ENCODE measurements at places on chromosomes 5 and 9.

DNA sequence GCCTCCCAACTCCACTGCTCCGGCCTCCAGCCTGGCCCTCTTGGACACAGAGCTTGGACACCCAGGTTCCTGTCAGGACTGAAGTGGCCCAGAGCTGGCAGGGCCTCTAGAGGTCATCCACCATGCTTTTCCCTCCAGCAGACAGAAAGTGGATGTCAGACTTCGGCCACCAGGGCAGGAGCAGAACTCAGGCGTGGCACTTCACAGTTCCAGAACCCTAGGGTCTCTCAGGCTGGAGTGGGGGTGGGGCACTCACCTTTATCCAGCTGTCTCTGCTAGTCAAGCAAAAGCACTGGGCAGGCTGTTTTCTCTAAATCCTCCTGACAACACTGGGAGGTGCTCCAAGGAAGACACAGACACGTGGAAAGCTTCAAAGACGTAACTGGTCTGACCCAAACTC lies 35.6 kb upstream of the N4BP3 start:
- no peak for DNase-seq

- DNase-seq: no peak
Observed at GRCh38 chr5:158877124-158877581, 222.6 kb downstream of the EBF1 start.

DNA sequence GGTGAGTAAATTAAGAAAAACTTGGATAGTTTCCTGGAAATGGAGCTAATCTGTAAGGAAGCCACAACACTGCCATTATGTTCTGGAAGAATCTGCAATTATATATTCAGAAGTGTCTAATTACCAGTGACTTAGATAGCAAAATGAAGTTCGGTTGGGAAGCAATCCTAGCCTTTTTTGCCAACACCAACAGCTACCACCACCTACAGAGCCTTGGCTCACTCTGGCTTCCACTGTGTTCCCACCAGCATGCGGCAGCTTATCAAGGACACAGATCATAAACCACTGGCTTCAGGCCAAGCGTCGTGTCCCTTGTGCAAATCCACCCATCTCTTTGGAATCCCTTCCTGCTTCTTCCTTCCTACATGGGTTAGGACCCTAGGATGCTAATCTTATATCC lies 118.0 kb upstream of the PCA3 start:
- no peak for DNase-seq

- DNase-seq: no peak
Observed at GRCh38 chr5:83394190-83394589, 77.4 kb upstream of the VCAN start.

GRCh38 chr5:28766565-28767158 lies 1728.3 kb upstream of the CDH9 start:
- no peak for DNase-seq

DNA sequence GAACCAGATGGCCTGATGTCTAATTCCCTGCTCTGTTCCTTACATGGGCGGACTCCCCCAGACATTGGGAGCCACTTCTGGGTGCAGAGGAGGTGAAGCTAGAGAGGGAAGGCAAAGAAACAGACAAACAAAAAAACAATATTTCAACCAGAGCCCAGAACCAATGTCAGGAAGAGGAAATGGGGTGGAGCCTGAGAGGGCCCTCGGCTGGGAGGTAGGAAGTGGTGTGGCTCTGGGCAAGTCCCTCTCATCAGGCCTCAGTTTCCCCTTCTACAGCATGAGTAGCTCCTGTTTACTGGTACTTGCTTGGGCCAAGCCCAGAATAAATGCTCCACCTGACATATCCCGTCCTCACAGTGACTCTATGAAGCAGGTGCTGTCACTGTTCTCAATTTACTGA lies 11.1 kb downstream of the SH2D3C start:
- DNase-seq: no peak

DNA sequence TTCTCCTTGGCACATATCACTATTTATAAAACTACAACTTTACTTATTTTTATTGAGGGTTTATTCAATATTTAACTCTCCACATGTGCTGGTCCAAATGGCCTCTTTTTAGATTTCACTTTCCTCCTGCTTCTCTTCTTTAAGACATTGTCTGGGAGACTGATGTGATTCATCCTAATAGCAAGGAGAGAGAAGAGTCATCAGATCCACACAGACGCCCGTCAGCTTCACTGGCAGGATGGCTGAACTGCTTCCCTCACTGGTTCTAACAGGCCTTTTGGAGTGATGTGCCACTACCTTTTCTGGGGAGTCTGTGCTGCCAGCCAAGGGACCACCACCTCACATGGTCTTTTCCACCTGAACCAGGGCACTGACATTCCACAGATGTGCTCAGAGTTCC lies 16.5 kb upstream of the ROR2 start:
- no peak for DNase-seq

GRCh38 chr9:14183001-14183400 lies 130.9 kb downstream of the NFIB start:
- no peak for DNase-seq

DNA sequence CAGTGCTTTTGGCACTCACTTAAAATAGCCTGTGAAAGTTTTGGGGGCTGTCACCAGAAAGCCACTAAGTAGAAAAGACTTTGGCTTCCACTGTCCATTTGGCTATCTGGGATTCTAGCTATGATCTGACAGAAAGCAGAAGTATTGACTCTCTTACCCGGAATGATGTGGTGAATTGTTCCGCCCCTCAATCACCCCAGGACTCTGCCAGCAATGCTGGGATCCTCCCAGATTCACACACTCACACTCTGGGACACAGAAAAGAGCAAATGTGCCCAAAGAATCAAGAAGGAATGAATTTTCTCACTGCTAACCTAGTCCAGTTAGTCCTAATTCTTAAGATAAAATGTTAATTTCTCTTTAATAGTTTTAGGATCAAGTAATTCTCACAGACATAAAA lies 576.9 kb downstream of the BNC2 start:
- no peak for DNase-seq

GRCh38 chr5:56088967-56089829 lies 94.4 kb upstream of the IL6ST start:
- no peak for DNase-seq

GRCh38 chr5:126656401-126657007 lies 55.8 kb downstream of the PHAX start:
- DNase-seq: no peak

DNA sequence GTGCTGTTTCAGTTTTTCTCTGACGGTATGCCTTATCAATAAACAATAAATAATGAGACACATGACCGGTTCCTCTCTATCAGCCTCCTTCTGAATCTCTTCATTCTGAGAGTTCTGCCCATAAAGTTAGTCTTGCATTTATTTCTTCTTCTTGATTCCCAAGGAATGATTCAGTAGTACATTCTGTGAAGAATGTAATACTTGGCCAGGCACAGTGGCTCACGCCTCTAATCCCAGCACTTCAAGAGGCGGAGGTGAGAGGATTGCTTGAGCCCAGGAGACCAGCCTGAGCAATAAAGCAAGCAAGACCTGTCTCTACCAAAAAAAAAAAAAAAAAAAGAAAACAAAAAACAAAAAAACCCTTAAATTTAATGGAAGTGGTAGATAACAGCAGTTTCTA lies 53.9 kb downstream of the PAM start:
- no peak for DNase-seq

DNA sequence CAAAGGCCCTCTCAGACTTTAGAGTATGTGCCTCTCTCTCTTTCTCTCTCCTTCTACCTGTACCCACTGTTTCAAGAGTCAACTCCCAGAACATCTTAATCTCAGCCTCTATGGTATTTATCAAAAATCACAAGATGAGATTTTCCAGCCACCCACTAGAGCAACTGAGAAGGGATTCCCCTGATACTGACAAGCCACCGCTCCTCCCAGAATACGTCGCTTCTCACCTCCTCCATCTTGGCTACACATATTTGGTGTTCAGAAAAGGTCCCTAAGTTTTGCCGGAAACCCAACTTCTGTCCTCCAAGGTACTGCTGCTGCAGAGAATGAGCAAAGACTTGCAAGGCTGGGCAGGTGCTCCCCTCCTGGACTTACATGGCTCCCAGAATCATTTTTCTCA lies 6.1 kb downstream of the GARIN3 start:
- no peak for DNase-seq

DNA sequence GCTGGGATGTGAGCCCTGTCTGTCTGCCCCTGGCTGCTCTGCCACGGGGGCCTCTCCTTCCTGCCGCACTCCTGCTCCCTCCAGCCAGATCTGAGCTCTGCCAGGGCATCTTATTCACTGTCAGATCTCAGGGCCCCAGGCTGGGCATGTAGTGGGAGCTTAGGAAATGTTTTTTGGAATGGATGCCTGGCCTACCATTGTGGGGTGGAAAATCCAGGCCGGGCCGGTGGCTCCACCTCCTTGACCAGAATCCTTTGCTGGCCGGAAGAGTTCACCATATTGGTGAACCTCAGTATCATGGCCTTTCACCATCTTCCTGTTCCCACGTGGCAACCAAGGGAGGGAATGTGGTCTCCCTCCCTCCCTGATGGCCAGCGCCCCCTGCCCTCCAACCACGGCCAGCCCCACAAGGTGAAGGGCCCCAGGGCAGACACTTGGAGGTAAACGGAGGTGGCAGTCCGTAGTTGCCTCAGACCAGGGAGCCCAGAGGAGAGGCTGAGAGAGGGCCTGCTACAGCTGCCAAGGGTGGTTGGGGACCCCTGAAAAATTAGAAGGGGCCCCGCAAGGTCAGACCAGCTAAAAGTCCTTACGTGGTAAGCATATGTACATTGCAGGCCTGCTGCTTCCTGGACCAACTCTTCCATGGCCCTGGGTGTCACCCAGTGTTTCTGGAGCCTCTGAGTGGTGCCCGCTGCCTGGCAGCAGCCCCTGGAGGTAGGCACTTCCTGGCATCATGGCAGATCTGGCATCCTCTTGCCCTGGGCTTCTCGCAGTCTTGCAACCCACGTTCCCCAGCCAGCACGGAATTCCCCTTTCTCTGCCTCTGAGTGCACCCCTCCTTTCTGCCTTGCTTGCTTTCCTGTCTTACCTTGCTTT lies 153.3 kb downstream of the RGS3 start:
- no peak for DNase-seq

DNA sequence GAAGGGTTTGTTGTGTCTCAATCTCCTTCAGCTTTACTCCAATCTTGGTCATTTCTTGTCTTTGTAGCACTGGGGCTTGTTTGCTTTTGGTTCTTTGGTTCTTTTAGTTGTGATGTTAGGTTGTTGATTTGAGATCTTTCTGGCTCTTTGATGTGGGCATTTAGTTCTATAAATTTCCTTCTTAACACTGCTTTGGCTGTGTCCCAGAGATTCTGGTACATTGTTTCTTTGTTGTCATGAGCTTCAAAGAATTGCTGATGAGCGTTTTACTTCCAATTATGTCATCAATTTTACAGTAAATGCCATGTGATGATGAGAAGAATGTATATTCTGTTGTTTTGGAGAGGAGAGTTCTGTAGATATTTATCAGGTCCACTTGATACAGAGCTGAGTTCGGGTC lies 353.3 kb downstream of the MAN2A1 start:
- no peak for DNase-seq

GRCh38 chr5:153490118-153491037 lies at the start of gene GRIA1:
TSS of gene GRIA1 (plus strand) at chr5:153490670.
- DNase-seq: no peak

GRCh38 chr9:78021697-78022096 lies 9.9 kb downstream of the GNAQ start:
- DNase-seq: no peak

DNA sequence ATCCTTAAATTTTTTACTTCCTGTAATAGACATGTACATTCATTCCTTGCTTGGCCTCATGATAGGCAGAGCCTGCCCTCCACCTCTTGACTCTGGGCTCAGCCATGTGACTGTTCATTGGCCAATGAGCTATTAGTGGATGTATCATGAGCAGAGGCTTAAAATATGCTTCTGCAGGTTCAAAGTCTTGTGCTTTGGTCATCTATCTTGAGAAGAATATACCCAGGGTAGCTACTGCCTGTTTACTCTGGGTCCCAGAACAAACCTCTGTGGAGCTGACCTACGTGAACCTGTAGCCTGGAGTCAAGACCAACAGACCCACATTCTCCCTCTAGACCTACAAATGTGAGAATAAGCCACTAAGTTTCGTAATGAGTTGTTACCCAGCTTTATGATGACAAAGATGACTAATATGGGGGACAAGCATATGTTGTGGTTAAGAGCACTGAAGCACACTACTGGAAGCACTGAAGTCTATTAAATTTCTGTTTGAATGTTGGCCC lies 244.4 kb downstream of the MAST4 start:
- DNase-seq: no peak

GRCh38 chr9:87749335-87750035 lies 23.6 kb downstream of the CTSL start:
- DNase-seq: no peak

- no peak for DNase-seq
Observed at GRCh38 chr5:178111925-178112324, 1.4 kb upstream of the N4BP3 start.

DNA sequence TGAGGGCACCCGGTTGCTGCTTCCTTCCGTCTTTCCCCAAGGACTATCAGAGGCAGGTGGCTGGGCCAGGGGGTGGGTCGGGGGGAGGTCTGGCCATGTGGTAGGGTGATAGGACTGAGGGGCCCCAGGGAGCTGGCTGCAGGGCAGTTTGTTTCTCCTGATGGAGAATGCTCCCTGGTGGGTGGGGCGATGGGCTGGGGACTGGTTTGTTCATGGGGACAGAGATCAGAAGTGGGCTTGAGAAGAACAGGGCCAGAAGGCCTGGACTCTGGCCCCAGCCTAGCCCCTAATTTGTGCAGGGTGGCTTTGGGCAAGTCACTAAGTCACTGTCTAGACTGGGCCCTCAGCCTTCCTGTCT lies 117.4 kb downstream of the RGS3 start:
- no peak for DNase-seq

- DNase-seq: no peak
Observed at GRCh38 chr9:93860694-93861658, 94.2 kb downstream of the BARX1 start.

DNA sequence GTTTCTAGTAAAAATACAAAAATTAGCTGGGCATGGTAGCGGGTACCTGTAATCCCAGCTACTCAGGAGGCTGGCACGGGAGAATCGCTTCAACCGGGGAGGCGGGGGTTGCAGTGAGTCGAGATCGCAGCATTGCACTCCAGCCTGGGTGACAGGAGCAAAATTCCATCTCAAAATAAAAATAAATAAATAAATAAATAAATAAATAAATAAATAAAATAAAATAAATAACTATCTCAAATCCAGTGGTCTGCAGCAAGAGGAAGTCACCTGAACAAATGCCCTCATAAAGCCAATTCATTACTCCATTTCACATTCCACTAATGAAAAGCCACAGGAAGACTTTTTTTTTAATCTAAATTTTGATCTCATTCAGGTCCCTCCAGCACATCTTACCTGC lies 114.2 kb downstream of the EFNA5 start:
- no peak for DNase-seq

GRCh38 chr5:180090098-180090768 lies 18.7 kb upstream of the RNF130 start:
- DNase-seq: peak; percentile 84

DNA sequence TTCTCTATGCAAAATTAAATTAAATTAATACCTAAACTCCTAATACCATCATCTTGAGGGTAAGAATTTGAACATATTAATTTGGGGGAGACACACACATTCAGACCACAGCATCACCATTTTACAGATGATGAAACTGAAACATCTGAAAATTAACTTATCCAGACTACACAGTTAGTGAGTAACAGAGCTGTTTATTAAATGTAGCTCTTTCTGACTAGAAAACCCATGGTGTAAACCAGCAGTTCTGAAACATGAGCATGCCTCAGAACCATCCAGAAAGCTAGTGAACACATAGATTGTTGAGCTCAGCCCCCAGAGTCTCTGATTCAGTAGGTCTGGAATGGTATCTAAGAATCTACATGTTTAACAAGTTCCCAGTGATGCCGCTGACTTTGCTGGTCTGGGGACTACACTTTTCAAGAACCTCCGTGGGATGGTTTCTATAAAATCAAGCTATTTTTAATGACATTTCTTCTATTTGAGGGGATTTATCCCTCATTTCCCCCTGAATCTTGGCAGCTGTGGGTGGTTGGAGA lies 113.5 kb downstream of the RORB start:
- no peak for DNase-seq

All from activated naive CD4-positive, alpha-beta T cell treated with anti-CD3 and anti-CD28 coated beads, Interleukin-2, amount 50 U/mL, for 16 hours (primary cell).